ENCODE measurements at places on chromosomes 4 and X.
A peak's percentile ranks its signal among the peaks of the same experiment; 100 is the strongest.

DNA sequence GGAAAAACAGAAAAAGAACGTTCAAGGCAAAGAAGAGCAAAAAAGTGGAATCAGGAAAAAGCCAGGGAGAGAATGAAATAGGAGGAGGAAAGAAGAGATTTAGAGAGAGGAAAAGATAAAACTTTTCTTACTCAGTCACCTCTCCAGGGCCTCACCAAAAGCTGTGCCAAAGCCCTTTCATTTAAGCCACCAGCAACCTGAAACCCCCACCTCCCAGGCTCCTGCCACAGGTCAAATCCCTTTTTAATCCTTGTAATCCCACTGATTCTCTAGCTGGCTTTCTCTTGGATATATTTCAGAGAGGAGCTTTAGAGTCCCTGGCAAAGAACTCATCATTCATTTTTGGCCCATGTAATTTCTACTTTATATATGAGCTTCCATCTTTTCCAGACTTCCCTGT lies 25.7 kb upstream of the XIAP start:
- no peak for DNase-seq

DNA sequence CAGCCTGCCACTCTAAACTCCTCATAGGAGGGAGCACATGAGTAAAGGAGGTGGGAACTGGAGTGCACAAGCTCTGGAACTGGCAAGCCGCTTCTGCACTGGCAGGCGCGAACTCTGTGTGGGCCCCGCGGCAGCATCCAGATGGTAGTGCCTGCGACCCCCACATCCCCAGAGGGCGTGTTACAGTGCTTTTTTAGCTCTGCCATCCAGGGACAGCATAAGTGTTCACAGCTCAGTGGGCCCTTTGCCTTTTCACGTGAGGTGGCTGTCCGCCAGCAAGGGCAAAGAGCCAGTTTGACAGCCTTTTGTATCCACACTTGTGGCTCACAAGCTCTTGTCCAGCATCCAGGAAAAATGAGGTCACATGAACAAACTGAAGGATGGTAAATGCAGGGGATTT lies 581.6 kb upstream of the DIAPH2 start:
- DNase-seq: no peak

DNA sequence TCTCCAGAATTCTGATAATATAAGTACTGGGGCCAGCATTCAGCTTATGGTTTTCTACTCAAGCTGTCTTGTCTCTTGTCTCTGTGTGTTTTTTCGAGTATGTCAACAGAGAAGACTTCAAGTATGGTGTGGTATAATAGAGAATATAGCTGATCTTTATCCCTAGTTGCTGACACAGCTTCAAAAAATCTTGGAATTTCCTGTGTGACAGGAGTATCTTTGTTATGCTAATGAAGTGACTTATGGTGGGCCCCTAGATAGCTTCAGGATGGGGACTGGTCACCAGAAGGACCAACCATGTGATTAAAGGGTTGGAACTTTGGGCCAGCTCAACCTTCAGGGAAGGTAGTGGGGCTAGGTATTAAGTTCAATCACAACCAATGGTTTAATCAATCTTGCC lies 2.9 kb downstream of the GPRASP3 start:
- no peak for DNase-seq

- no peak for DNase-seq
These were observed 57.0 kb upstream of the LRAT start for GRCh38 chr4:154686838-154687237.

DNA sequence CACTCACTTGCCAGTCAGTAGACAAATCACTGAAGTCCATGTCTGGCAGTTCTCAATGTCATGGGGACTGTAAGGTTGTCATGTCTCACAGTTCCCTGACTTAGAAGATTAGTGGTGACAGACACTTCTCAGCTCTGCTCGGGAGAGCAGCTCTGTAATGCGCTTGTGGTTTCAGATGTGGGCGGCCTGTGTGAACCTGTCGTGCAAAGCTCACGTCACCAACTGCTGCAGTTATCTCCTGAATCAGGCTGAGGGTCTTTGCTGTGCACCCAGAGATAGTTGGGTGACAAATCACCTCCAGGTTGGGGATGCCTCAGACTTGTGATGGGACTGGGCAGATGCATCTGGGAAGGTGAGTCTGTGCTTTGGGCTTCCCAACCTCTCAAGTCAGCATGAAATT lies at the start of gene IL9R:
Gene IL9R (plus strand): TSS at position 261 of the 400 bp plus-strand sequence. CDS start 64 bp downstream, at position 325.
- peak; percentile 77 for DNase-seq

DNA sequence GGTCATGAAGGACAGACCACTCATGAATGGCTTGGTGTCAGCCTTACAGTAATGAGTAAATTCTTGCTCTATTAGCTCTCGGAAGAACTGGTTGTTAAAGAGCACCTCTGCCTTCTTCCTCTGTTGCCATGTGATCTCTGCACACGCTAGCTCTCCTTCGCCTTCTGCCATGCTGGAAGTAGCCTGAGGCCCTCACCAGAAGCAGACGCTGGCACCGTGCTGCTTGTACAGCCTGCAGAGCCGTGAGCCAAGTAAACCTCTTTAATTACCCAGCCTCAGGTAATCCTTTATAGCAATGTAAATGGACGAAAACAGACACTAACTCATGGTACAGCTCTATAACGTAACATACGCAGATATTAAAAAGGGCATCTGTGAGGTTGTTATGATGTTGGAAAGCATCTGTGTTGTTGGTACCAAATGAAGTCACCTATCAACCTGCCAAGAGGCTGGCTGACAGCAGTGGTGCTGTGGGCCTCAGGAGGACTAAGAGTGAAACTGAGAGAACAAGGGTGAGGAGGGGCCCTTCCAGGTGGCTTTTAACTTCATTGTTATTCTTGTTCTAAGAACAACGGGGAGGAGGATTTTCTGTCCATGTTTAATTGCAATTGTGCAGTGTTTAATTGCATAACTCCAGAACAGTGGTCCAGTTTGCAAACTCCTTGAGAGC lies 69.2 kb downstream of the CRMP1 start:
- DNase-seq: no peak

DNA sequence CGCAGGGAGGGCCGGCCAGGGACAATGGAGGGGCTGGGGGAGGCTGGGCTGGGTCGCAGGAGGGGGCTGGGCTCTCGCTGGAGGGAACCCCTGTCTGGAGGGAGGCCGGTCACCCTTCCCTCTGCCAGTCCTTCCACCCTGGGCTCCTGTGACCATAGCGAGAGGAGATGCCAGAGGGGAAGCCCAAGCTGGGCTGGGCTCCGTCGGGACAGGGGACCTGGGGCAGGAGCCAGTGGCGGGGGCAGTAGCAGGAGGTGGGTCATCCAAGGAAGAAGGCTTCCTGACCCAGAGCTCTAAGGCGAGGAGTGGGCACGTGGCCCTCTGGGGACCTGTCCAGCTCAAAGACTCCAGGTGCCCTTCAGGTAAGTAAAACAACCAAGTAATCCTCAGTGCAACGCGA lies 16.9 kb downstream of the CTAG1B start:
- no peak for DNase-seq

DNA sequence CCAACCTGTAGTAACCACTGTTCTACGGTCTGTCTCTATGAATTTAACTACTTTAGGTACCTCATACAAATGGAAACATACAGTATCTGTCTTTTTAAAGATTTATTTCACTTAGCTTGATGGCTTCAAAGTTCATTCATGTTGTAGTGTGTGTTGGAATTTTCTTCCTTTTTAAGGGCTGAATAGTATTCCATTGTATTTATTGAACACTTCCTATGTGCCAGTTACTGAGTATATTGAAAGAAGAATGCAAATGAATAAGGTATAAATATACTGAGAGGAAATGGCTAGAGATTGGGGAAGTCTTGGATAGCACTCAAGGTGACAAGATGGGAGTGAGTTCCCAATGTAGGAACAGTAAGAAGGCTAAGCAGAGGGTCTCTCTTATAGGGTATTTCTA lies 17.3 kb downstream of the TBC1D19 start:
- DNase-seq: no peak

- DNase-seq: no peak
These were observed 38.0 kb downstream of the MANBA start for GRCh38 chr4:102722740-102723139.

GRCh38 chr4:14977830-14978229 lies 24.5 kb upstream of the CPEB2 start:
- DNase-seq: no peak

- DNase-seq: no peak
These were observed 55.7 kb downstream of the HTT start for GRCh38 chr4:3130201-3130600.

DNA sequence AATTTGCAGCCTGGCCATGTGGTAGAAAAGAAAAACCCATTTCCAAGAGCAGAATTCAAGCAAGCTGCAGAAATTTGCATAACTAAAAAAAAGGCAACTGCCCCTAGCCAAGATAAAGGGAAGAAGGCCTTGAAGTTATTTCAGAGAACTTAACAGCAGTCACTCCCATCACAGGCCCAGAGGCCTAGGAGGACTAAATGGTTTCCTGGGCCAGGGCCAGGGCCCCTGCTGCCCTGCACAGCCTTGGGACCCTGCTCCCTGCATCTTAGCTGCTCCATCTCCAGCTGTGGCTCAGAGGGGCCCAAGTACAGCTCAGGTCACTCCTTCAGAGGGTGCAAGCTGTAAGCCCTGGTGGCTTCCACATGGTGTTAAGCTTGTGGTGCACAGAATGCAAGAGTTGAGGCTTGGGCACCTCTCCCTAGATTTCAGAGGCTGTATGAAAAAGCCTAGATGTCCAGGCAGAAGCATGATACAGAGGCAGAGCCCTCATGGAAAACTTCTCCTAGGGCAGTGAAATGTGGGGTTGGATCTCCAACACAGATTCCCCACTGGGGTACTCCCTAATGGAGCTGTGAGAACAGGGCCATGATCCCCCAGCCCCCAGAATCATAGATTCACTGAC lies 6.7 kb upstream of the MID2 start:
- no peak for DNase-seq

- no peak for DNase-seq
These were observed 579 bp downstream of the IL3RA start for GRCh38 chrX:1336948-1337779.

DNA sequence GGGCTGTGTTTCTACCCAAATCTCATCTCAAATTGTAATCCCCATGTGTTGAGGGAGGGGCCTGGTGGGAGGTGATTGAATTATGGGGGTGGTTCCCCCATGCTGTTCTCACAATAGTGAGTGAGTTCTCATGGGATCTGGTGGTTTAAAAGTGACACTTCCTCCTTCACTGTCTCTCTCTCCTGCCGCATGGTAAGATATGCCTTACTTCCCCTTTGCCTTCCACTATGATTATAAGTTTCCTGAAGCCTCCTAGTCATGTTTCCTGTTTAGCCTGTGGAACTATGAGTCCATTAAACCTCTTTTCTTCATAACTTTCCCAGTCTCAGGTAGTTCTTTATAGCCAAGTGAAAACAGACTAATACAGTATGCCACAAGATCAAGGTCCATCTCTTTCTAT lies 70.0 kb upstream of the MSX1 start:
- DNase-seq: no peak

- DNase-seq: no peak
These were observed 333.8 kb downstream of the C4orf33 start for GRCh38 chr4:129429581-129430320.
